ENCODE measurements at places on chromosomes 13 and 19. TPM values are rescaled to one million over a fixed set of nuclear protein-coding genes. Genes with fewer than 3 reads are reported as not detected.

LYL1 gene
- total RNA-seq = 24.1 TPM

KIR3DL2 gene
- total RNA-seq = not detected

ZNF429 gene
- 11.4 TPM for total RNA-seq

CEACAM4 gene
- 2.2 TPM for total RNA-seq

LILRB3 gene
- total RNA-seq = 18.0 TPM

CYP2A7 gene
- total RNA-seq = not detected

SIGLEC7 gene
- 1.5 TPM for total RNA-seq

WDR87 gene
- not detected for total RNA-seq

DIRAS1 gene
- total RNA-seq = 1.6 TPM

SHANK1 gene
- total RNA-seq = 10.2 TPM

GSX1 gene
- total RNA-seq = not detected

RSPH6A gene
- 0.18 TPM for total RNA-seq

NEK5 gene
- 1.8 TPM for total RNA-seq

TEX29 gene
- 0.58 TPM for total RNA-seq
